Stimulated activated CD4-positive, alpha-beta T cell treated with anti-CD3 and anti-CD28 coated beads, Interleukin-4, amount 100 ng/mL, for 1 hour (primary cell): ENCODE measurements at places on chromosomes 7 and 10.

DNA sequence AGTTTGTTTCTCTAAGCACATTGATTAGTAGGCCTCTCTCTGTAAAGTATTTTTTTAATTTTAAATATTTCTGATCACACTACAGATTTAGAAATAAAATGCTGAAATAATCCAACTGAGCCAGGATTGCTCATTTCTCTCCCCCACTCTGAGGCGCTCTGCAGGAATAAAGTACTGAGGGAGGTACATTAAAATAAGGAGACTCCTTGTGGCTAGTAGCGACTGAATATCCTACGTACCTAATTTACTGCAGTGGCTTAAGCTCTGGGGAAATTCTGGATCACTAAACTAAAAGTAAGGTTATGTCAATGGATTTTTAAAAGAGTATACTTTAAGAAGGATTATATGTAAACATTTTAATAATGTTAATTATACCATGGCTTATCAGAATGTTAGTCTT, 75.2 kb downstream of the RTKN2 start:
- no peak for DNase-seq

DNA sequence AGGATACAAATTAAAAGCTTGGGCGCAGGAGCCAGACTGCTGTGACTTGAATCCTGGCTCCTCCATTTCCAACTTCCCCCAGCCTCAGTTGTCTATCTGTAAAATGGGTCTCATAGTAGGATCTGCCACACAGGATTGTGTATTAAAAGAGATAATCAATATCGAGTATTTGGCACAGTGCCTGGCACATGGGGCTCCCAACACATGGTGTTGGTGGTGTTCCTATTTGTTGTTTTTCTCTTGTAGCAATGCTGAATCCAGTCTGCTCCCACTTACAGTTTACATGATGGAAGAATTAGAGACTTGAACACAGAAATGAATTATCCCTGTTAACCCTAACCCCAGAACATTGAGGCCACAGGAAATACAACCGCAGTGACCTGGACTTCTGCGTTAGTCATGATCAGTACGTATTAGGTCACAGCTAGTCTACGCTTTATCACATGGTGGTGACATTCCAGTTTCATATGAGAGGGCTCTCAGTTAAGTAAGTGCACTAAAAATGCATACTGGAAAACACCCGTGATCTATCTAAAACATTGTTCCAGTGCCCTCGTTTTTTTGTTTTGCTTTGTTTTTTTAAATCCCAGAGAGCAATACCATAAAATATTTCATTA, 169.5 kb upstream of the KLF14 start:
- DNase-seq, result no peak

GRCh38 chr10:125037145-125037877, 95.4 kb downstream of the ZRANB1 start:
- DNase-seq, result no peak

DNA sequence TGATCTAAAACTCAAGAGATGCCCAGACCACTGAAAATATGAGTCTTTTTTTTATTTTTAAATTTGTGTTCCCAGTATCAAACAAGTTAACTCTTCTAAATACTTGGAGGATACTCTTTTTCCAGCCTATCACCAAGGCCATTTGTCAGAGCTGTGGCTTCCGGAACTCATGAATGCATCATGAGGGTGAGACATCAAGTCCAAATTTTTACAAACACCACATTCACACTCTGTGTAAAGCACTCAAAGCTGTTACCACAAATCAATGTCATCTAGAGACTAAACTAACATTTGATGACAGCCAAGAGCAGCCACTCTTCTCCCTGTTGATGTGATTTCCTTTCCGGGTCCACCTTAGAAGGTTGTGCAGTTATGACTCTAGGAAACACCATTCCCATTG, 43.8 kb upstream of the ARID5B start:
- no peak for DNase-seq

DNA sequence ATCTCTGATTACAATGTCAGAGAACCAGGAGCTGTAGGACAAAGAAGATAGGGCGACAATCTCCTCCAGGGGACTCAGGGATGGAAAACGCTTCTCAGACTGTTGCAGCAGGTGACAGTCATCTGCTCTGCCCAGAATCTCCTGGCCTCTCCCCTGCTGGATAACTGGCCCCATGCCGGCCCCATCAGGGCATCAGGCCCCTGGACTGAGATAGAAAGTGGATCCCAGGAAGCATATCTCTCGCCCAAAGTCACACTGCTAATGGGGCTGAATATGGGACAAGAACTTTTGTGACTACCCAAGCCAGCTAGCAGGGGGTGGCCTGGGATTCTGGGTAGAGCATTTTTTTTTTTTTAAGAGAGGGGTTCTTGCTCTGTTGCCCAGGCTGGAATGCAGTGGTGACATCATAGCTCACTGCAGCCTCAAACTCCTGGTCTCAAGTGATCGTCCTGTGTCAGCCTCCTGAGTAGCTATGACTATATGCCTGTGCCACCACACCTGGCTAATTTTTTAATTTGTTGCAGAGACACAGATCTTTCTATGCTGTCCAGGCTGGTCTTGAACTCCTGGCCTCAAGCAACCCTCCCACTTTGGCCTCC, 20.5 kb upstream of the MLXIPL start:
- no peak for DNase-seq

GRCh38 chr10:16586358-16587138, 64.9 kb upstream of the C1QL3 start:
- DNase-seq, result no peak

- DNase-seq, result no peak
Measured at GRCh38 chr10:117972168-117972837, 74.4 kb downstream of the RAB11FIP2 start.
